ENCODE measurements at places on chromosomes 12 and 14.

DNA sequence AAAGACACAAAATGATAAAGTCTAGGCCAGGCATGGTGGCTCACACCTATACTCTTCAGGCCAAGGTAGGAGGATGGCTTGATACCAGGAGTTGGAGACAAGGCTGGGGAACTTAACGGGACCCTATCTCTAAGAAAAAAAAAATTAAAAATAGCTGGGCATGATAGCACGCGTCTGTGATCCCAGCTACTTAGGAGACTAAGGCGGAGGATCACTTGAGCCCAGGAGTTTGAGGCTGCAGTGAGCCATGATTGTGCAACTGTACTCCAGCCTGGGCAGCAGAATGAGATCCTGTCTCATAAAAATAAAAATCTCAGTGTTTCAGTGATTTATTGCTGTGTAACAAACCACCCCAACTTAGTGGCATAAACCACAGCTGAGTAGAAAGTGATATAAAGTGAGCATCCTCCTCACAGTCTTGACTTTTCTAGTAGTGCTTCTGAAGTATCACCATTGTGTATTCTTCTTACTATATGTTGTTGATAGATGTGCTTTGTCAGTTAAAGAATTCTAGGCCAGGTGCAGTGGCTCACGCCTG is 10.6 kb upstream of the ATF1 start:
- DNase-seq = no peak

GRCh38 chr14:89231426-89232113 is 185.5 kb downstream of the FOXN3 start:
- no peak for DNase-seq

- no peak for DNase-seq
Observed at GRCh38 chr12:32261638-32262037, 137.7 kb upstream of the FGD4 start.

DNA sequence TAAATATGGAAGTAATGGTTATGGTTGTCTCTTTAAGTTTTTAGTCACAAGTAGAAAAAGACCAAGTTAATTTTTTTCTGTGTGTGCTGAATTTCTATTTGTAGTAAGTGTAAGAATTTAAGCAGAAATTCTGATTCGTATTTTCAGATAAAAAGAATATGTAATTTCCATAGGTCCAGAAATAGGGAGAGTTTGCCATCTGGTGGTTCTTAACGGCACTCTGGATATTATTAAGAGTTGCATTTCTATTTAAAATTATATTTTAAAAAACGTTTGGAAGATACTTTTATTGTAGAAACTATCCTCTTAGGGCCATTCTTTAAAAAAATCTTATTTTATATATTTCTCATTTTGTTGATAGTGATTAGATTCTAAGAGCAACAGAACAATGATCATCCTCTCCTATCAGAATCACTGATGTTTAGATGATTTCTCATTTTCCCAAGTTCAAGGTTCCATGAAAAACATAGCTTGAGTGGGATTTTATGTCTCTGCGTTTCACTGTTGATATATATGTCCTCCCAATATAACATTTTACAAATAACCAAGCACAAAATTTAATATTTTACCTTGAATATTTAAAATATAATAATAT is 88.3 kb downstream of the LRRK2 start:
- peak; percentile 6 for DNase-seq

DNA sequence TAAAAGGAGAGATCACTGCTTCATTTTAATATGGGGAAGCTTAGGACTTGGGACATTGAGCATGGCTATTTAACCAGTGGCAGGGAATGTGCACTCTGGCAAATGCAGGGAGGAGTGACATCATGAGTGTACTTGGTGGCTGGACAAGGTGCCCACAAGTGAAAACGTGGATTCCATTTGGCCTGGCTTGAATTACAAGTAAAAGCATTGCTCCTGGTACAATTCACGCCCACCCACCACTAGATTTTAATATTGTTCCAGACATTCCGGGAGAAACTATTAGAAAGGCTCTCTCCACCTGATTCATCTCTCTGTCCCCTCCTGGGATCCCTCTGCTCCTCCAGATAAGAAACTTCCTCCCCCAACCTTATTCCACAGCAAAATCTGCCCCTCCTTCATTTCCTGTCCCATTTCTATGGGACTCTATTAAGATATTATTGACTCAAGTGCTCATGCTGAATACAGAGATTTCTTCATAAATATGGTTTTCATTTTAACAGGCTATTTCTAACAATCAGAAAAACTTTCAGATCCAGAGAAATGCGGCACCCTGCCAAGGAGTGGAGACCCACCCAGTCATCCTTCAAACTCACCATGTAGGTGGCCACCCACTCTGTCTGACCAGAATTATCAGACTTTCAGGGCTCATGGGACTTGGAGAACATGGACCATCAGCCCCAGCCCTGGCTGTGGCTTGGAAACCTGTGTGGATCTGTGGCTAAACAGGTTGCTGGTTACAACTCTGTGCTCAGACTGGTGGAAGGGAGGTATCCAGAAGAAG is 43.2 kb downstream of the SSPN start:
- no peak for DNase-seq

GRCh38 chr12:14256555-14257169 is 108.8 kb upstream of the ATF7IP start:
- DNase-seq = peak; percentile 72
